ENCODE measurements at places on chromosomes 2 and 18. TPM values are rescaled to one million over a fixed set of nuclear protein-coding genes. Genes with fewer than 3 reads are reported as not detected.

GRCh38 chr18:75923169-75923568, 495.7 kb upstream of the SMIM21 start:
- no peaks in the 10 kb centered on the region for H3K27me3 ChIP-seq
- DNase-seq: peak; percentile 53
- no peaks in the 10 kb centered on the region for H3K4me1 ChIP-seq
- H3K27ac ChIP-seq: no peak overlapping the region

Gene TWSG1
- 69.1 TPM for polyA plus RNA-seq

GRCh38 chr2:129748653-129749052, 230.8 kb upstream of the RAB6C start:
- H3K4me3 ChIP-seq: no peak overlapping the region
- no peak overlapping the region for H3K27ac ChIP-seq
- peak; percentile 19 for DNase-seq
- no peaks in the 10 kb centered on the region for H3K4me1 ChIP-seq
- no peaks in the 10 kb centered on the region for H3K36me3 ChIP-seq

DNA sequence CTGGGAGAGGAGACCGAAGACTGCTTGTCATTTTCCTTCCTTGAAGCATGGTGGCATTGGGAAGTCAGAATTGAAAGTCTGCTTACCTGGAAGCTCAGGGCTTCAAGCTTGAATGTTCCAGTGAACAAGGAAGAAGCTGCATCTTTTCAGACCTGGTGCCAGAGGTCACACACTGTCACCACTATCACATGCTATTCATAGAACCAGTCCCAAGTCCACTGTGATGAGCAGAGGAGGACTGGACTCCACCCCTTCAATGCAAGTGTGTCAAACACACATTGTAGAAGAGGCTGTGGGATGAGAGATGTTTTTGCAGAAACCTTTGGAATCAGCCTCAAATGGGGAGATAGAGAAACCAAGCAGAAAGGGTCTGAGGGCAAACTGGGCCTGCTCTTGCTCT, 81.4 kb downstream of the LYPD1 start:
- DNase-seq: no peak
- H3K4me1 ChIP-seq: no peaks in the 10 kb centered on the region
- H3K4me3 ChIP-seq: no peak overlapping the region
- no peak overlapping the region for H3K27ac ChIP-seq
- no peaks in the 10 kb centered on the region for H3K36me3 ChIP-seq
- no peaks in the 10 kb centered on the region for H3K27me3 ChIP-seq

- no peaks in the 10 kb centered on the region for H3K36me3 ChIP-seq
- H3K27me3 ChIP-seq: no peaks in the 10 kb centered on the region
- DNase-seq: no peak
- no peak overlapping the region for H3K4me3 ChIP-seq
- H3K4me1 ChIP-seq: peaks cover 8% of the 10 kb centered on the region
These were observed 65.6 kb downstream of the HS1BP3 start for GRCh38 chr2:20585359-20585709.

GRCh38 chr2:107529146-107529545, 297.5 kb upstream of the RGPD4 start:
- H3K4me1 ChIP-seq: no peaks in the 10 kb centered on the region
- no peaks in the 10 kb centered on the region for H3K36me3 ChIP-seq
- no peaks in the 10 kb centered on the region for H3K27me3 ChIP-seq
- DNase-seq: no peak
- H3K4me3 ChIP-seq: no peak overlapping the region

Gene C1GALT1C1L
- 1.7 TPM for polyA plus RNA-seq

DNA sequence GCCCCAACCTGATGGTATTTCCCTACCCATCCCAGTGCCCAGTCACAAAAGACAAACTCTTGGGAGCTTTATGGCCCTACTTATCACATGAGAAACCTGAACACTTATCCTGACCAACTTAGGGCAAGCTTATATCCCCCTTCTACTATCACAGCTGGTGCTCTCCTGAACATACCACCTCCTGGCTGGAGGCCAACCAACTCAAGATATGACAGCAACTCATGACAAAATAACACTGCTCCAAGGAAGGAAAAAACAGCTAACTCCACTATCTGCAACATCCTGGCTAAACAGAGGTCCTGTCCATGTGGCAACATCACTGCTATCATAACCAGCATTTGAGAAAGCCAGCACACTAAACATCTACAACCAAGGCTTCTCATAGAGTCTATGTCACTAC, 20.9 kb upstream of the CLASP1 start:
- no peaks in the 10 kb centered on the region for H3K27me3 ChIP-seq
- H3K4me1 ChIP-seq: no peaks in the 10 kb centered on the region
- H3K4me3 ChIP-seq: no peak overlapping the region
- no peak overlapping the region for H3K27ac ChIP-seq
- DNase-seq: no peak
- no peaks in the 10 kb centered on the region for H3K36me3 ChIP-seq

- H3K4me3 ChIP-seq: no peak overlapping the region
- H3K4me1 ChIP-seq: peaks cover 13% of the 10 kb centered on the region
- no peak overlapping the region for H3K27ac ChIP-seq
- peak; percentile 33 for DNase-seq
These were observed 32.4 kb upstream of the SNED1 start for GRCh38 chr2:240965905-240966456.

Gene TGFA
- 0.33 TPM for polyA plus RNA-seq

DNA sequence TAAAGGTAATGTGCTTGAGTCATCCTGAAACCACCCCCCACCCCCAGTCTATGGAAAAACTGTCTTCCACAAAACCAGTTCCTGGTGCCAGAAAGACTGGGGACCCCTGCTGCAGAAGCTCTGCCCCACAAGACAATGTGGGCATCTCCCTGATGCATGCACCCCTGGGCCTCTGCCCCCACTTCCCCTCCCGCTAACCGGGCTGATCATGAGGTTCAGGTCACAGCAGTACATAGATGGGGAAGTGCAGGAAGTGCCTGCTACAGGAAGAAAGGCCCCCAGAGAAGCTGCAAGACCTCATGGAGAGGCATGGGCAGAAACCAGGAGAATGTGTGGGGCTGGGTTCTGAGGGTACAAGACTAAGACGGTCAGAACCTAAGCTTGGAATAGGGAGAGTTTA, 243.4 kb upstream of the ID2 start:
- H3K4me1 ChIP-seq: no peaks in the 10 kb centered on the region
- no peak overlapping the region for H3K4me3 ChIP-seq
- H3K27ac ChIP-seq: no peak overlapping the region
- no peak for DNase-seq
- H3K36me3 ChIP-seq: no peaks in the 10 kb centered on the region

- H3K4me3 ChIP-seq: no peak overlapping the region
These were observed 5.7 kb downstream of the PPP1R1C start for GRCh38 chr2:181991171-181991885.

DNA sequence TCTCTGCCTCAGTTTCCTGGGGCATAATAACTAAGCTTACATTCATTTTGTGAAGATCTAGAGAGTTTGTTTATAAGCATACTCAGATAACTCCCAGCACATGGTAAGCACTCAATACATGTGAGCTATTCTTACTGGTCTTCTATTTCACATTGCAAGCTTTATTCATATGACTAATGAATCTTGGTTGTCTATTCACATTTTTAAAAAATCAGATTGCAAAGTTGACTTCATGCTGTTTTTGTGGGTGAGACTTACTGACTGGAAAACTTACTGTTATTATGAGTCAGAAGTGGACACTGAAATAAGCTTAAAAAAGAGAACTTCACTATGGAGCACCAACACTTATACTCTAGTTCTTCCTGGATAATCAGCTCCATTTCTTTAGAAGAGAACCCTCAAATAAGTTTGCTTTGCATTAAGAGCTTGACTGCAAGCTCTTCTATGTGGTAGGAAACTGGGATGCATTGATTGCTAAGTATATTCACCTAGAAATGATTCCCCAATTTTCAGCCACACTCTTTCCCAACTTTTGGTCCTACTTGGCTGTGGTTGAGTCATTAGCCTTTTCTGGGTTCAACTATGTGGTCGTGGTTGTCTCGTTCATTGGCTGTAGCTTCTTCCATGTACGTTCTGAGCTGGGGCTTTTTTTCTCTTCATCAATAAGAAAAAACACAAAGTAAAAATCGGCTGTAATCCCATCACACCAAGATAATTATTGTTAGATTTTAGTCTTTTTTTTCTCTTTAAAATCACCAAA, 29.5 kb upstream of the RBMS1 start:
- no peak overlapping the region for H3K4me3 ChIP-seq
- no peaks in the 10 kb centered on the region for H3K36me3 ChIP-seq
- no peaks in the 10 kb centered on the region for H3K4me1 ChIP-seq
- H3K27ac ChIP-seq: no peak overlapping the region
- H3K27me3 ChIP-seq: no peaks in the 10 kb centered on the region

- no peaks in the 10 kb centered on the region for H3K27me3 ChIP-seq
- H3K36me3 ChIP-seq: no peaks in the 10 kb centered on the region
- H3K4me1 ChIP-seq: no peaks in the 10 kb centered on the region
These were observed 50.4 kb upstream of the EPAS1 start for GRCh38 chr2:46246790-46247189.

Gene RFX8
- polyA plus RNA-seq: 1.1 TPM

- no peak overlapping the region for H3K4me3 ChIP-seq
- H3K4me1 ChIP-seq: peaks cover 6% of the 10 kb centered on the region
- no peak for DNase-seq
These were observed 2.0 kb downstream of the AGPS start for GRCh38 chr2:177394594-177394973.

DNA sequence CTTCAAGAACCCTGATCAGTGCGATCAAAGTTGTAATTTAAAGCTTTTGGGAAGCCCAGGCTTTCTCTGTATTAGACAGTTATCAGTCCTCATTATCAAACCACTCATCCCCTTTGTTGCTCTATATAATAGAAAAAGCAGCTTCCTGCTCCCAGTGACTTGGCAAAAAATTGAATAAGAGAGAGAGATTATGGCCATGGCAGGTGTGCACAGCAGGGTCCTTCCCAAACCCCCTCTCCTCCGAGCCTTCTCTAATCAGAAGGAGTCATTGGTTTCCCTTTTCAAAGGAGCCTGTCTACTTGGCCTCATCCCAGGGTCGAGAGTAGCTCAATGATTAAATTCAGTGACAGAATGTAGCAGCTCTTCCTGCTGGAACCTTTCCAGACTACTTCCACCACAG, 81.5 kb downstream of the SEMA4F start:
- H3K4me3 ChIP-seq: no peak overlapping the region
- no peaks in the 10 kb centered on the region for H3K36me3 ChIP-seq
- H3K27me3 ChIP-seq: no peaks in the 10 kb centered on the region
- no peak for DNase-seq
- no peak overlapping the region for H3K27ac ChIP-seq

Gene COLEC11
- 3.7 TPM for polyA plus RNA-seq

Gene METTL21A
- polyA plus RNA-seq: 34.0 TPM

DNA sequence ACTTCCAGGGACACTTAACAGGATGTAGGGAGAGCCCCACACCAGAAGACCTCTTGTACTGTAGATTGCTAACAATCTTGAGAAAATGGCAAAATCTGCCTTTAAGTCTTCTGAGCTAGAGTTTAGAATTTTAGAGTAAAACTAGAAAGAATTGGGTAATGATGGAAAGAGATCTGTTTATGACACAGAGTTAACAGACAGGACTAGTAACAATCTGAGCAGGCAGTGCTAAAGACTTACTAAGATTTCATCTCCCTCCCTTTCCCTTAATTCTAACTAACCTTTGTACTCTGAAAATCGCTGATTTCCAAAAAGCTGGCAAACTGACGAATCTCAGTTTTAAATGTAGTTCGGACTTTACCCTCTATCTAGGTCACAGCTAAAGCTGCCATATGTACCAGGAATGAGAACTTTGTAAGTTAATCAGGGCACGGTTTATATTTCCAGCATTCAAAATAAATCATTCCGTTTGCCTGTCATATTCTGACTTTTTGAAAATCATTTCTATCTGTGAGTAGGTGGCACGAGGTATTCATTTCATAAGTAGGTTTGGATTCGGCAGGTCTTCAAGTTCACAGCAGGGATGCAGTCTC, 256.5 kb upstream of the EPAS1 start:
- peak overlapping the region; percentile 58 for H3K27ac ChIP-seq
- no peaks in the 10 kb centered on the region for H3K4me1 ChIP-seq
- H3K4me3 ChIP-seq: no peak overlapping the region
- no peaks in the 10 kb centered on the region for H3K36me3 ChIP-seq

Gene TCF7L1
- 59.9 TPM for polyA plus RNA-seq

- no peaks in the 10 kb centered on the region for H3K27me3 ChIP-seq
- H3K36me3 ChIP-seq: no peaks in the 10 kb centered on the region
- peaks cover 7% of the 10 kb centered on the region for H3K4me1 ChIP-seq
These were observed 100.1 kb downstream of the CRACDL start for GRCh38 chr2:98835831-98836385.

DNA sequence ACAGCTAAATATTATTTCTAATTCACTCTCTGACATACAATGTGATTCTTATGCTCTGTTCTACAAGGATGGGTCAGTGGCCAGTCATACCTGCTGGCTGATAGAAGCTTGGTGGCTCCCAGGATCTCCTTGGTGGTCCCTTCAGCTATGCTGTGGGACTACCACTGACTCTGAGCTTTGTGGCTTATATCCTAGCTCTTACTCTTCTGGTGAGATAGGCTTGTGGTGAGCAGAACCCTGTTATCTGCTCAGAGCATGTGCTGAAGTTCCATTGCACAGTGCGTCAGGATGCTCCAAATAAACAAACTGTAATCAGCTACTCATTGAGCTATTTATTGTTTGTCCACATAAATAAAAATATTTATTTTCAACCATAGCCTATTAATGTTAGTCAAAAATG, 51.7 kb downstream of the MFSD6 start:
- peak overlapping the region; percentile 14 for H3K27ac ChIP-seq
- no peak for DNase-seq
- no peaks in the 10 kb centered on the region for H3K36me3 ChIP-seq
- no peaks in the 10 kb centered on the region for H3K27me3 ChIP-seq
- H3K4me1 ChIP-seq: no peaks in the 10 kb centered on the region

- H3K27ac ChIP-seq: no peak overlapping the region
- H3K27me3 ChIP-seq: no peaks in the 10 kb centered on the region
- no peak for DNase-seq
- no peaks in the 10 kb centered on the region for H3K4me1 ChIP-seq
These were observed 245.7 kb downstream of the SP3 start for GRCh38 chr2:173719471-173719870.

- H3K4me3 ChIP-seq: no peak overlapping the region
- no peaks in the 10 kb centered on the region for H3K36me3 ChIP-seq
- no peaks in the 10 kb centered on the region for H3K27me3 ChIP-seq
- no peak overlapping the region for H3K27ac ChIP-seq
- peaks cover 23% of the 10 kb centered on the region for H3K4me1 ChIP-seq
These were observed 54.9 kb downstream of the ACTR2 start for GRCh38 chr2:65282477-65283053.

Gene RAB27B
- polyA plus RNA-seq: 7.4 TPM

Gene CREB1
- polyA plus RNA-seq: 83.0 TPM

DNA sequence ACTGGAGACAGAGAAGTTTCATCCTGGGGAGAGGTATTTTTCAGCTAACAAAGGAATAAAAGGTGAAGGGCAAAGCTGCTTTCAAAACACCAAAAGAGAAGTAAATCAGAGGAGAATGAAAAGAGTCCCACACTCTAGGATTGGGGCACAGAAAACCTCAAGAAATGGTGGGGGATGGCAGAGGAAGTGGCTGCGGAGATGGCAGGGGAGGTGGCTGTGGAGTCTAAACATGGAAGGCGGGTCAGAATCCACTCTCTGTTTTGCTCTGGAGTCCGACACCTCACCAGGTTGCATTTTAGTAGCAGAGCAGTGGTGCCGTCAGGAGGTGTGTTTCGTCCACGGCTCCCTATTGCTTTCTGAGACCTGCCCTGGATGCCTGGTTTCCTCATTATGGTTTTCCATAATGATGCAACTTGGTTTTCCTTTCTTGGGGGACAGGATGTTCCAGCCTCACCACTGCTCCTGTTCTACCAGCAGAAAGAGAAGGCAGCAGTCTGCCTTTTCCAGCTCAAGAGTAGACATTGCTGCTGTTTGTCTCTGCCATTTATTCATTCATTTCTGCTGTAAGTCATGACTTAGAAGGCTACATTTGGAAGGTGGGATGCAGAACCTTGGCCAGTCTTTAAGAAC, 188.7 kb downstream of the ANKRD44 start:
- H3K36me3 ChIP-seq: no peaks in the 10 kb centered on the region
- no peaks in the 10 kb centered on the region for H3K27me3 ChIP-seq
- no peak overlapping the region for H3K4me3 ChIP-seq
- no peak overlapping the region for H3K27ac ChIP-seq
- no peak for DNase-seq

All from left lung (tissue), 14 donors.